ENCODE measurements at places on chromosomes 6 and 20. TPM values are rescaled to one million over a fixed set of nuclear protein-coding genes. Genes with fewer than 3 reads are reported as not detected.
A peak's percentile ranks its signal among the peaks of the same experiment; 100 is the strongest.

- DNase-seq = no peak
Observed at GRCh38 chr20:19935842-19936241, 81.3 kb upstream of the NAA20 start.

Gene MUC22
- total RNA-seq = 0.09 TPM

Gene HRH3
- not detected for total RNA-seq

GRCh38 chr6:130385064-130385695, 19.4 kb downstream of the TMEM200A start:
- DNase-seq = no peak

DNA sequence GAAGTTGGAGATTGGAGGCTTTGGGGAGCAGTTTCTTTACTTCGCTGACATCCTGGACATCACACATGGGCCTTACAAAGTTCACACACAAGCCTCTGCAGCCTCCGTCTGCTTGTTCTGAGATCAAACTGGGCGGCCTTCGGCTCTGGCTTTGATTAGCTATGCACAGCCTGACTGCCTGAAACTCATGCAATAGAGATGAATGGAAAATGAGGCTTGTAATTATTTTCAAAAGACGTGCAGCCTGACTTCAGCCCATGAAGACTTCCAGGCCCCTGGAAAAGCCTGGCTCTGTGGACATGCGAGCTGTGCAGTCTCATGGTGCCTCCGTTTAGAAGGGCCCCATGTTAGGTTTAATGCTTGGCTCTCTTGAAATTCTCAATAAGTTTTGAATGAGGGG, 480.5 kb upstream of the SULF2 start:
- no peak for DNase-seq

GRCh38 chr6:43242908-43243663, at the start of gene TTBK1:
Gene TTBK1, plus strand, starts transcription at chr6:43243481. Its CDS starts 3,180 bp downstream, at chr6:43246661.
- peak; percentile 50 for DNase-seq

Gene ME1
- 37.0 TPM for total RNA-seq

GRCh38 chr6:98833307-98834059, 891 bp upstream of the POU3F2 start:
- no peak for DNase-seq

GRCh38 chr20:853406-853996, 20.0 kb downstream of the FAM110A start:
- no peak for DNase-seq

GRCh38 chr6:8087870-8088754, 14.2 kb downstream of the EEF1E1 start:
- no peak for DNase-seq

GRCh38 chr20:53149148-53149889, 177.2 kb downstream of the TSHZ2 start:
- no peak for DNase-seq

Gene MACROD2
- 2.5 TPM for total RNA-seq

- no peak for DNase-seq
Observed at GRCh38 chr6:27141529-27142015, 105.9 kb upstream of the PRSS16 start.

DNA sequence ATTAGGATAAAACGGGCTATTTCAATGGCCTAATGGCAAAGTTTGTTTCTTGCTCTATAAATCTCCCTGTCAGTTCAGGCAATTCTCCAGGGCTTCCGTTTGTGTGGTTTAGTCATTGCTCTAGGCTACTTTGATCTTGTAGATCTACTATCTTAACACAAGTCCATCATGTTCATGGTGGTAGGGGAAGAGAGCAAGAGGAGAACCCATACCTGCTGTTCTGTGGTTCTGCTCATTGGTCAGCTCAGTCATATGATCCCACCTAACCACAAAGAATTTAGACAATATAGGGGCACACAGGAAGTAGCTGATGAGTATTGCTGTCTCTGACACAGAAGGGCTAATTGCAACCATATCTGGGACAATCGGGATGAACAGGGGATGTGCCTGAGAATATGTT, 4.9 kb upstream of the DEK start:
- DNase-seq = no peak

GRCh38 chr6:157682856-157683481, 140.1 kb upstream of the SNX9 start:
- DNase-seq = no peak

DNA sequence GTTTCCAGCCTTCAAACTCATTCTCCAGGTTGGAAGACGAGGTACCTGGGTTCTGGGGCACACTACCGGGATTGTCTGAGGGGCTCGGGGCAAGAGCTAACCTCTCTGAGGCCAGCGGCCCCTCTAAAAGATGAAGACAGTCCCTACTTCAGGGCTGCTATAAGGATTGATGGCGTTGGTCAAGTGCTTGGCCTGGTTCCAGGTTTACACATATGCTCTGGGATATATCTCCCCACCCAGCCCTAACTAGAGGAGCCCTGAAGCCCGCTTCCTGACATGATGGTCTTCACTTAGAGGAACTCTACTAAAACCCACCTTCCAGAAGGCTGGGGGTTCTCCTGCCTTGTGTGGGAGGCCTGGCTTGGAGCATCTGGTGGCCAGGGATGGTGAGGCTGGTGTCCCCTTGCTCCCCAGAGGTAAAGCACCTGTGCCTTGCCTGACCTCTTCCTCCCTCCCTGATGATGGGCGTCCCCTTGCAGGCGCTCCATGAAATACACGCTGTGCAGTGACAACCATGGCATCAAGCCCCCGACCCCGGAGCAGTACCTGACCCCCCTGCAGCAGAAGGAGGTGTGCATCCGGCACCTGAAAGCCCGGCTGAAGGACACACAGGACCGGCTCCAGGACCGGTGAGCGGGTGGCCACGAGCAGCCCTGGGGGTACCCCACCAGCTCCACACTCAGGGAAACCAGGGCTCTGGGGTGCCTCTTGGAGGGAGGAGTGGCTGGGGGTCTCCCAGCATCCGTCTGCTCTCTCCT, 28.7 kb downstream of the SDCBP2 start:
- DNase-seq = peak; percentile 21

GRCh38 chr20:888057-888456, 28.1 kb downstream of the ANGPT4 start:
- no peak for DNase-seq

- DNase-seq = no peak
Observed at GRCh38 chr20:33687993-33688937, 2.1 kb upstream of the E2F1 start.

- no peak for DNase-seq
Observed at GRCh38 chr6:74941424-74941823, 264.4 kb downstream of the COL12A1 start.

DNA sequence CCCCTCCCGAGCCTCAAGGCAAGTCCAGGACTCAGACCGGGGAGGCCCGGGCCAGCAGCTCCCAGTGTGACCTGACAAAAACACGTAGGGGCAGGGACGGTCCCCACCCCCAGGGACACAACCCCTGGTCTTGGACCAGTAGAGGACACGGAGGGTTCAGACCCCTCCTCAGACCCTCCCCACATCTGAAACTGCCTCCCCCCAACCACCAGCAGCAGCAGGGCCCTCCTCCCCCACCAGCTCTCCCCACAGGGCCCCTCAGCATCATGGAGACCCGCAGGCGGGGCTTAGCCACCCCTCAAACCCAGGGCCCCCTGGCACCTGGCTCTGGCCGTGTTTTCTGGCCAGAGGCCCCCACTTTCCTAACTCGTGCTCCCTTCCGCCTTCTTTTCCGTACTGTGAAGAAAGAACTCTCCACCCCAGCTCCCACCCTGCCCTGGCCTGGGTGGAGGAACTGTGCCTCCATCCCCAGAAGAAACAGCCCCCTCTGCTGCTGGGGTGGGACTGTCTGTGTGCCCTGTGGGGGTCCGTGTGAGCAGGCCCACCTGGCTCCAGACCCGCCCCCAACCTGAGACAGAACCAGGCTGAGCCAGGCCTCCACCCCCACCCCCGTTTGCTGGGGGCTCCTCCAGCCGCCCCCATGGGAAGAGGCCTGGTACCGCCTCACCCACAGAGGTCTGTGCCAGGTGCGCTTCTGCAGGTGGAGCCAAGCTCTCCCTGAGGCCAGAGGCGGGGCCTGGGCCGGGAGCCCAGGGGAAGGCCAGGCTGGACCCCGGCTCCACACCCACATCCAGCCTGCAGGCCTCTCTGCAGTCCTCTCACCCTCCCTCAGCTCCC, 39.0 kb upstream of the MDFI start:
- DNase-seq = peak; percentile 44

- DNase-seq = no peak
Observed at GRCh38 chr6:150535151-150535804, 64.4 kb upstream of the PLEKHG1 start.

- DNase-seq = no peak
Observed at GRCh38 chr6:67248077-67248476, 1387.0 kb upstream of the ADGRB3 start.

Gene MRPS10
- total RNA-seq = 40.3 TPM

- no peak for DNase-seq
Observed at GRCh38 chr6:357791-358341, 33.7 kb upstream of the IRF4 start.

GRCh38 chr20:20561172-20561571, 151.3 kb downstream of the RALGAPA2 start:
- DNase-seq = no peak
